ENCODE measurements at places on chromosomes 5 and 9.

GRCh38 chr9:115115924-115116323 is 2.0 kb downstream of the TNC start:
- no peak for DNase-seq

- DNase-seq: no peak
Observed at GRCh38 chr9:106287091-106287631, 575.8 kb upstream of the ZNF462 start.

DNA sequence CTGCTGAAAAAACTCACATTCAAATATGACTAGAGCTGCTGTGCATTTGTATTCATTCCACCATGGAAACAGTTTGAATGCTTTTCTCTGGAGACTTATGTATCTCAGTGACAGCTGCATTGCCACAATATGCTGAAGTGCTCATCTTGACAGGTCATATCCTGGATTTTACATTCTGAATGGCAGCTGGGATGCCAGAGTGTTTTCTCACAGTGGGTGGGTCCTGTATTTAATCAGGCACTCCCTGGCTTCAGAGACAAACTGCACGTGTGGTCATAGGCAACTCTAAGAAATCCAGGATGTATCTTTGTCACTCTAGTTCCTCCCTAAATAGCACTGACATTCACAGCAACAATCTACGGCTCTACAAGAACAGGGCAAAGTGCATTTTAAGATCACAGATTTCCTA is 75.6 kb downstream of the ST8SIA4 start:
- DNase-seq: no peak

DNA sequence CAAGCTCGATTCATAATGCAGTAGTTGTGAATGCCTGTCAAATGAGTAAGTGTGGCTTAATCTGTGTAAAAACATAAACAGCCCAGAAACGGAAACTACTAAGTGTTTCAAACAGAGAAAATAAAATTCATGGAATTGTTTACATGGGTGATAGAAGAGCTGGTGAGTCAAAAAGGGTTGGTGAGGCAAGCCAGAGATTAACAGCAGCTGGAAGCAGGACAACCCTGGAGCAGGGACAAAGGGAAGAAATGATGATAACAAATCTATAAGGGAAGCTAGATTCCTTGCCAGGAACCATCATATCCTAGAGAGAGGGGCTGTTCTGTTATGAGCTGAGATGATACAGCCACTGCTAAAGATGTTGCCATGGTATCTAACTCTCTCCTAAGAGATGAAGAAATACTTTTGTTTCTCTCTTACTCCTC is 18.0 kb upstream of the PRR16 start:
- DNase-seq: no peak

DNA sequence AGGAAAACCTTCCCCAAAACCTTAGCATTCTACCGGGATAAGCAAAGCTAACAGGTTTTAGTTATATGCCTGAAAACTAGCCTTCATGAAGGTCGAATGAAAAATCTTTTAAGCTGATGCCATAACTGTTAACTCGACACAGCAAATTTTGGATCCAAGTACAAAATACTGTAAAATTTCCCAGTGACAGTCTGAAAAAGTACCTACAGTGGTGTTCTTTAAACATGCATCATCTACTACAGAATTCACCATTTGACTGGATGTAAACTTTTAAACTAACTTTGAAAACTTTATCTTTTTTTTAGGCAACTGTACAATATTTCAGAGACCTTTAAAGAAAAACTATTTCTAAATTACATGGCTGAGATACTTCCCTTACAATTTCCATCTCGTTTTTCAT is 791 bp downstream of the RAPGEF6 start:
- DNase-seq: no peak

- no peak for DNase-seq
Observed at GRCh38 chr5:17204133-17204489, 13.3 kb upstream of the BASP1 start.

DNA sequence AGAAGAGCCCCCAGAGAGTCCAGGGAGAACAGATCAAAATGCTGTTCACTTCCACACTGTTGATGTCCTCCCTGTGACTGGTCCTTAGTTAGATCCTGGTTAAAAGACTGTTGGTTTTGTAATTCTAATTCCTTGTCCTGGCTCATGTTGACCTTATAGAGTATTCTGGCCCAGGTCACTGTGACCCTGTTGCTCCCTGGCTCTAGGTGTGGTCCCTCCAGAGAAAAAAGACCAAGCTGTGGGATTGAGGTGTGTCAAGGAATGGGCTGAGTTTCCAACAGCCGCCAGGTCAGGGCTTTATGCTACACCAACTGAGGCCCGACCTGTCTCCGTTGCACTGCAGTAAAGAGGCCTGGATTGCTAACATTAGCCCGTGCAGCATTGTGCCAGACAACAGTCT is 241.0 kb upstream of the MSX2 start:
- no peak for DNase-seq

- DNase-seq: no peak
Observed at GRCh38 chr9:13070612-13071595, 208.6 kb downstream of the MPDZ start.

GRCh38 chr9:120486347-120486746 is 93.6 kb downstream of the CDK5RAP2 start:
- DNase-seq: no peak

GRCh38 chr9:87498046-87498810 is 561 bp downstream of the DAPK1 start:
- no peak for DNase-seq

GRCh38 chr9:93646640-93647178 is 70.3 kb downstream of the PHF2 start:
- DNase-seq: no peak

DNA sequence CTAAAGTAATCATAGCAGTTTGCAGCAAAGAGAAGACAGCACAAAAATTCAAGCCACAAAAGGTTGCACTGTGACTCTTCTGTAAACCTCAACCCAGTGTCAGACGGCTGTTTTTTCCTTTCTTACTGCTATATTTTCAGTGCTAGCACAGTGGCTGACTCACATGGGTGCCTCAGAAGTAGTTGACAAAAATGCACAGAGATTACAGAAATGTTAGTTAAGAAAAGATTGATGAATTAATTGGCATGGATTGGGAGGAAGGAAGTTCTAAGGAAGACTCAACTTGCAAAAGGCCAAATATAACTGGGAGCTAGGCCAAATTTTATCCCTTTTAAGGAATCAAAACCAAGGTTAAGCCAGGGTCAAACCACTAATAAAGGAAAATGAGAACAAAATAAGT is 43.7 kb upstream of the ITGA1 start:
- no peak for DNase-seq

- DNase-seq: no peak
Observed at GRCh38 chr9:130445268-130445983, 665 bp downstream of the ASS1 start.

GRCh38 chr9:4792054-4792571 is 631 bp upstream of the RCL1 start:
- DNase-seq: no peak

DNA sequence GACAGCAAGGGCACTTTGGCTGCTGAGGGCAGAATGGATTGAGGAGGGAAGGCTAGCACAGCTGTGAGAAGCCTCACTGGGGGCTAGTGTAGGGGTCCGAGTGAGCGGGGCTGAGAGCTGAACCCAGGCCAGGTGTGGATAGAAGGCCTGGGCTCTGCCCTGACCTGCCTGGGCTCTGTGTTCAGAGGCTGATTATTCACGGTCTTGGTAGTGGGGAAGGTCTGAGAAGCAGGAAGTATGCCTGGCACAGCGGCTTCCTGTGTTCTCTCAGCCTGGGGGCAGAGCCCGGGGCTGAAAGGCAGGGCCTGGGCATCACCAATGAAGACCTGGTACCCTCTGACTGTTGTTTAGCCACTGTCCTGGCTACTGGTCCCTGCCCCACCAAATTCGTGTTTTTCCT is 136.4 kb upstream of the TBC1D2 start:
- DNase-seq: no peak

DNA sequence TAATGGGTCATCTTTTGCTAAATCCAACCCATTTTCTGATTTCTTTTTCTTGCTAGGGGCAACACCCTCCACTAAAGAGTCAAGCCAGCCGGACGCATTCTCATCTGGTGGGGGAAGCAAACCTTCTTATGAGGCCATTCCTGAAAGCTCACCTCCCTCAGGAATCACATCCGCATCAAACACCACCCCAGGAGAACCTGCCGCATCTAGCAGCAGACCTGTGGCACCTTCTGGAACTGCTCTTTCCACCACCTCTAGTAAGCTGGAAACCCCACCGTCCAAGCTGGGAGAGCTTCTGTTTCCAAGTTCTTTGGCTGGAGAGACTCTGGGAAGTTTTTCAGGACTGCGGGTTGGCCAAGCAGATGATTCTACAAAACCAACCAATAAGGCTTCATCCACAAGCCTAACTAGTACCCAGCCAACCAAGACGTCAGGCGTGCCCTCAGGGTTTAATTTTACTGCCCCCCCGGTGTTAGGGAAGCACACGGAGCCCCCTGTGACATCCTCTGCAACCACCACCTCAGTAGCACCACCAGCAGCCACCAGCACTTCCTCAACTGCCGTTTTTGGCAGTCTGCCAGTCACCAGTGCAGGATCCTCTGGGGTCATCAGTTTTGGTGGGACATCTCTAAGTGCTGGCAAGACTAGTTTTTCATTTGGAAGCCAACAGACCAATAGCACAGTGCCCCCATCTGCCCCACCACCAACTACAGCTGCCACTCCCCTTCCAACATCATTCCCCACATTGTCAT is 72.0 kb downstream of the NUP214 start:
- no peak for DNase-seq

GRCh38 chr9:98219794-98220370 is 27.4 kb upstream of the CORO2A start:
- DNase-seq: no peak

- no peak for DNase-seq
Observed at GRCh38 chr5:134142806-134143205, 28.3 kb downstream of the TCF7 start.

DNA sequence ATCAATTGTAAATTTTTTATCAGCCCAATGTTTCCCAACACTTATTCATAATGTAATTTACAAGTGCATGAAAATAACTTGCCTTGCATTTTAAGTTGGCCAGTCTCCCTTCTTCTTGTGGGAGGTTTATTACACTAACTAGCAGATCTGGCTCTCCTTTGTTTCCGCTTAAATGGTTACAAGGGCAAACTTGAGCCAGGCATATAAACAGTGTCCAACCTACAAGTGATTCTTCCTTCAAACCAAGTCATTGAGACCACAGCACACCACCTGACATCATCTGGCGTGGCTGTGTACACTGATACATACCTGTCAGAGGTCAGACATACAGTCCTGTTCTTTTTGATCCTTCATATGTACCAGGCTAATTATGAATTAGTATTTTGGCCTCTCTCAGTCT is 80.1 kb downstream of the ALDH1A1 start:
- no peak for DNase-seq

- no peak for DNase-seq
Observed at GRCh38 chr5:60649288-60649917, 50.6 kb downstream of the DEPDC1B start.

- no peak for DNase-seq
Observed at GRCh38 chr5:39440192-39440957, 15.6 kb upstream of the DAB2 start.

- DNase-seq: no peak
Observed at GRCh38 chr5:54180630-54181031, 129.7 kb downstream of the ARL15 start.

DNA sequence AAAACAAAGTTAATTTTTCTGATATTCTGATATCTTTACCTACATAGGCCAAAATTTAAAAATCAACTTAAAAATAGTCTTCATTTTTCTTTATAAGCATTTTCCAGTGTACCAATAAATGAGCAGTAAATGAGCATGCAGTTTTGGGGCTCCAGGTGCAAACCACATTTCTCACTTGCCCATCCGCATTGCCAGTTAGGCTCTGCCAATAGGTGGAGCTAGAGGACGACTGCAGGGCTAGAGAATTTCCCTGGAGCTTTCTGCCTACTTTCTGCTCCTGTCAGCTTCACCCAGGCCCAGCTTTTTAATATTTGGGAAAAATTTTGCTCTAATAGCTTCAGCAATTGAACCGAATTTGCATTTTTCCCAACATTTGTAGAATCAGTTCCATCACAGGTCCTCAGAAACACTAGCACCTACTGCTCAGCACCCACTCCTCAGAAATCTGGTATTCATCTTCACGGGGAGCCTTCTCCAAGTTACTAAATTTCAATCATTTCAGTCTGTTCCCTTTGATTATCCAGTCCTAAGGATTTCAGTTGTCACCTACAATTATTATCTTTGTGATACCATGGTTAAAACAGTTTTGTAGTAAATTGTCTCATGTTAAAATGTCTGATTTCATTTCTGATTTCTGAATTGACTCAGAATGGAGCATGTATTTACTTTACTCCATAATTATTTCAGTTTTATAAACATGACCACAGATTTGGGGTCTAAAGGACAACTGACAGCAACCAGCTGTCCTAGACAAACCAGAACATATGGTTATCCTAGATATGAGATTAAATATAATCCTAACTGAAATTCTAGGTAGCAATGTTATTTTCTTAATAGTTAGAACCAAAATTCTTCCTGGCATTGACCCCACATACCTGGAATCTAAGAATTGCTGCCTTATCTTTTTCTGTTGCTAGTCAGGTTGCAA is 104.6 kb upstream of the FAM174A start:
- DNase-seq: peak; percentile 4

GRCh38 chr5:174636094-174636493 is 88.3 kb upstream of the MSX2 start:
- DNase-seq: no peak

- DNase-seq: no peak
Observed at GRCh38 chr5:136337788-136338187, 27.6 kb downstream of the TRPC7 start.

DNA sequence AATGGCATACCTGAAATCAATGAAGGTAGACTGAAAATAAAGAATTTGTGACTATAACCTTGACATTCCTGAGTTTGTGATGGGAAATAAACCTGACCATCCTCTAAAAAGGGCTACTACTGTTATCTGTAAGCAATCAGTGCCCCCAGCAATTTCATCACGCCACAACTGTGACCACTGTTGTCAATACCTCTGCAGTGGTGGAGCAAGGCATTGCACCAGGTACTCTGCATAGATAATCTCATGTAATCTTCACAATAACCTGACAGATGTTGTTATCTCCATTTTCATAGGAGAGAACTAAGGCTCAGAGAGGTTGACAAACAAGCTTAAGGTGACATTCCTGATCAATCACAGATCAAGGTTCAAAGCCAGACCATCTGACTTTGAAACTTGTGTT is 38.5 kb upstream of the FRRS1L start:
- DNase-seq: no peak

- no peak for DNase-seq
Observed at GRCh38 chr9:99040251-99040900, 64.5 kb upstream of the TGFBR1 start.

All from T-helper 2 cell (primary cell).